Spinal cord (tissue), 10 donors: ENCODE measurements at places on chromosomes 7 and 10. TPM values are rescaled to one million over a fixed set of nuclear protein-coding genes. Genes with fewer than 3 reads are reported as not detected.

DNA sequence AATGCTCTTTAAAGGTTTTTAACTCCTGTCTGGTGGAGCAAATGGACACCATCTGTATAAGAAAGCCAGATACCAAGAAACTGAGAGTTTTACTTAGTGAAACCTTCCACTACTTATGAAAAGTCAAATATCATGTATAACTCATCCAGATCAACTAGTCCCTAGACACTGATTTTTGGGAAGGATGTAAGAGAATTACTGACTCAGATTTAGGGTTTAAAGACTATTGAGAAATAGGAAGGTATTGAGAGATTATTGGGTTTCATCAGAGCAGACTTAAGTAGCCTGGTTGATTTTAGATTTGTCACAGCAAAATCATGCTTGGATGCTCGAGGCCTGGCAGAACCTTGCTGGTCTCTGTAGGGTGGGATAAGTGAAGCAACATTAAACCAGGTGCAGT, 3.1 kb downstream of the CSTF2T start:
- DNase-seq = no peak
- peaks cover 15% of the 10 kb centered on the region for H3K36me3 ChIP-seq
- peaks cover 15% of the 10 kb centered on the region for H3K4me1 ChIP-seq
- H3K27me3 ChIP-seq = no peaks in the 10 kb centered on the region
- H3K27ac ChIP-seq = no peak overlapping the region

DNA sequence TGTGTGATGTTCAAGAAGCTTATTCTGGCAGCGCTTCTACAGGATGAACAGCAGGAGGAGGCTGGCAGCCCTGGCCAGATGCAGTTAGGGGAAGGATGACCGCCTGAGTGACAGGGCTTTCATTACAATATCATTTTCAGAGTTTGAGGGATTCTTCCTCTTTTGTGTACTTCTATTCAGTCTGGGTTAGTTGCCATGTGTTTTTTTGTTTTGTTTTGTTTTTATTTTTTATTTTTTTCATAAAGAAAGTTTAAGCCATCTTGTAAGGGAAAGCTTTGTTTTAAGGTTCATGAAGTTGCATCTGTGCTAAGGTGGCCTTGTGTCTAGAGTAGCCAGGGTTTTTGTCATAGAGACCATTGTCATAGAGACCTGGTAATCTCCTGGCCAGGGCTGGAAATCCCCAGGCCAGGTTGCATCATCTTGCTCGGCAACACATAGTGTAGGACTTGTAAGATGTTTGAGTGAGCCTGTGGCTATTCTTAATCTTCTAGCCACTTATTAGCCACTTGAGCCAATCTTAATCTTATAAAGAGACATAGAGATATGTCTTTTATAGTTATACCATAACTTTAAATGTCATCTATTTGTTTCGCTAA, 230.5 kb upstream of the TMEM229A start:
- no peaks in the 10 kb centered on the region for H3K27me3 ChIP-seq
- H3K4me1 ChIP-seq = no peaks in the 10 kb centered on the region
- DNase-seq = no peak
- H3K36me3 ChIP-seq = no peaks in the 10 kb centered on the region

DNA sequence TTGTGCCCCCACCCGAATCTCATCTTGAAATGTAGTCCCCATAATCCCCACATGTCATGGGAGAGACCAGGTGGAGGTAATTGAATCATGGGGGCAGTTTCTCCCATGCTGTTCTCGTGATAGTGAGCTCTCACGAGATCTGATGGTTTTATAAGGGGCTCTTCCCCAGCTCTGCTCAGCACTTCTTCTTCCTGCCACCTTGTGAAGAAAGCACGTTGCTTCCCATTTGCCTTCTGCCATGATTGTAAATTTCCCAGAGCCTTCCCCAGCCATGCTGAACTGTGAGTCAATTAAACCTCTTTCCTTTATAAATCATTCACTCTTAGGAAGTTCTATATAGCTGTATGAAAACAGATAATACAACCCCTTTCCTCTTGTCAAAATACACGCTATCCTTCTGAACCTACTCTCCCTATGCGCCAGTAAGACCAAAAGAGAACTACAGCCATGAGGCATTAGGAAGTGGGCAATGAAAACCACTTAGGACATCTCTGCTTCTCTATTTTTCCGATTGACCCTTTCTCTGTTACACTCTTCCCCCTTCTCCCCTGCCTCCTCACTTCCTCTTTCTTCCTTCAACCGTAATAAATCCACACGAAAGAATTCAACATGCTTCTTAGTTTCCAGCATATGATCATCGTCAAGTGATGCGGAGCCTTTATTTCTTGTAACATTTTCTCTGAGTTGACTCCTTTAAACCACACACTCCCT, 101.2 kb upstream of the WDR11 start:
- H3K36me3 ChIP-seq = no peaks in the 10 kb centered on the region
- H3K4me1 ChIP-seq = no peaks in the 10 kb centered on the region
- DNase-seq = no peak

DNA sequence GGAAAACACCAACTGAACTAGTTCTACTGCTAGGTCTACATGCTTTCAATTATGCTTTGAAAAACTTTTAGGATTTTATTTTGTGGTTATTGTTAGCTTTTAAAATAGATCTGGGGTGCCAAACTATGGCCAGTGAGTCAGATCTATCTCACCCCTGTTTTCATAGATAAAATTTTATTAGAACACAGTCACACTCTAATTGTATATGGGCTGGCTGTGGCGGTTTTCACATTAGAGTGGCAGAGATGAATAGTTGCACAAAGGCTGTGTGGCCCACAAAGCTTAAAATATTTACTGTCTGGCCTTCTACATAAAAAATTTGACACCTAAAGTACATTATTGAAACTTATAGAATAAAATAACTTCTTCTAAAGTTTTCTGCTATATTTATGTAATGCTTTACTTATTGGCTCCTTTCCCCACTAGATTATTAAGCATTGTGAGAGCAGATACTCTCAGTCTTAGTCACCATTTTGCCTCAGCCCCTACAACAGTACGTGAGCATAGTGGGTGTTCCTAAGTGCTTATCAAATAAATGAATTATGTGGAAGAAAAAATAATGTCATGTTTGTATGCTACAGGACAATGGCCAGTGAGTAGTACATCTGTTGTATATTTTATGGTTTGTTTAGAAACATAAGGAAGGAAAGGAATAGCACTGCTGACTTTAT, 5.4 kb upstream of the SUV39H2 start:
- peaks cover 6% of the 10 kb centered on the region for H3K4me1 ChIP-seq
- H3K27ac ChIP-seq = no peak overlapping the region
- DNase-seq = no peak
- peaks cover 8% of the 10 kb centered on the region for H3K36me3 ChIP-seq

GRCh38 chr10:35751347-35751746, 109.3 kb upstream of the FZD8 start:
- DNase-seq = no peak
- H3K27me3 ChIP-seq = no peaks in the 10 kb centered on the region
- H3K4me3 ChIP-seq = no peak overlapping the region
- H3K4me1 ChIP-seq = no peaks in the 10 kb centered on the region
- H3K27ac ChIP-seq = no peak overlapping the region

DNA sequence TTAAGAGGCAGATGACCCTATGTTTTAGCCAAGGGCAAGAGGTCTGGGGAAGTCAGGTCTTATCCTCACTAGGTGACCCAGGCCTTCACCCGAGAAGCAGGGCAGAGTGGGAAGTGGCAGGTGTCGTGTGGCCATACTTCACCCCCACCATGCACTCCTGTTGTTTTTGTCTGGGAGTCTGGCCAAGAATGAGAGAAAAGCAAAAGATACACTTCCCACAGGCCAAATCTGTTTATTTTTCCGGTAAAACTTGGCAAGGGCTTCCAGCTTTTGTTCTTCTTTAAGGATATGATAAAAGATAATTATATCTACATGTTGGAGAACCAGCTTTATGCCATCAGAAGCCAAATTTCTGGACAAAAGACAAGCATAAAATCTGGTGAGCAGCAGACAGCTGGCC, 137.4 kb upstream of the CDC14C start:
- H3K4me1 ChIP-seq = no peaks in the 10 kb centered on the region
- H3K27me3 ChIP-seq = no peaks in the 10 kb centered on the region
- H3K36me3 ChIP-seq = no peaks in the 10 kb centered on the region
- no peak for DNase-seq

- no peaks in the 10 kb centered on the region for H3K36me3 ChIP-seq
- no peak for DNase-seq
- H3K4me3 ChIP-seq = no peak overlapping the region
- no peaks in the 10 kb centered on the region for H3K27me3 ChIP-seq
- H3K4me1 ChIP-seq = no peaks in the 10 kb centered on the region
Measured at GRCh38 chr7:63044721-63045120, 953.9 kb upstream of the ZNF722 start.

DNA sequence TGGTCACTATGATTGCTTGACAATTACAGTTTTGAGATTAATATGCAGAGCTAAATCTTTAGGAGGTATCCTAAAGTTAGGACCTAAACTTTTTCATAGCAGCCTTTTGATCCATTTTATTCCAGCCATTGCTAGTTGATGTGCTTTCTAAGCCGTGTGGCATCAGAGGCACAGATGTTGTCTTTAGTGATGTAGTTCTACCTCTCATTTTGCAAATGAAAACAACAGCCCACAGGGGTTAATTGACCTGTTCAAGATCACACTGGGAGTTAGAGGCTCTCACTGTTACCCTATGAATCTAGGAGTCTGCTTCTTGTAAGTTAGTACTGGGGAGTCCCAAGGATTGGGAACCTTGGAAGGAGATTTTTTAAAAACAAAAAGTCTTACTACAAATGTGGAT, 10.6 kb downstream of the AUTS2 start:
- H3K4me1 ChIP-seq = no peaks in the 10 kb centered on the region
- peaks cover 2% of the 10 kb centered on the region for H3K27me3 ChIP-seq
- DNase-seq = no peak
- H3K27ac ChIP-seq = no peak overlapping the region

DNA sequence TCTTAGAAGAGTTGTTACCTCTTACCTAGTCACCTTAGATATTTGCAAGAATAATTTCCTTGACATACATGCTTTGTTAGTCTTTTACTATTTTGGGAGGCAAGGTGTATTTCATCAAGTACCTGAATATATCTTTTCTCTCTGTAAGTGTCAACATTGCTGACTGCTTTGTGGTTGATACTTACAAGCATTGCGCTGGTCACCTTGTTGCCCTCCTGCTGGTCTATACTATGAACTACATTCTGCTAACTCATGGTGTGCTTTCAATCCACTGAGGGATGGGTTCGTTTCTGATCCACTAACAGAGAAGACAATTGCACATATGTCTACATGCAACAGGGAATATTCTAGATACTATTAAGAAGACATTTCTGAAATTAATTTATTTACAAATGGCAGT, 837.8 kb upstream of the COBL start:
- no peaks in the 10 kb centered on the region for H3K4me1 ChIP-seq
- no peak overlapping the region for H3K27ac ChIP-seq

- H3K4me3 ChIP-seq = no peak overlapping the region
- H3K27me3 ChIP-seq = no peaks in the 10 kb centered on the region
- no peaks in the 10 kb centered on the region for H3K4me1 ChIP-seq
- H3K27ac ChIP-seq = no peak overlapping the region
- no peaks in the 10 kb centered on the region for H3K36me3 ChIP-seq
- DNase-seq = no peak
Measured at GRCh38 chr7:152000191-152000590, 25.3 kb upstream of the GALNT11 start.

- H3K36me3 ChIP-seq = no peaks in the 10 kb centered on the region
- H3K4me3 ChIP-seq = no peak overlapping the region
- no peak overlapping the region for H3K27ac ChIP-seq
- no peaks in the 10 kb centered on the region for H3K27me3 ChIP-seq
Measured at GRCh38 chr7:142733271-142733670, 16.0 kb upstream of the PRSS1 start.

- peaks cover 28% of the 10 kb centered on the region for H3K36me3 ChIP-seq
- peaks cover 31% of the 10 kb centered on the region for H3K4me1 ChIP-seq
- no peak within 1 kb of the TSS for H3K27ac ChIP-seq
- H3K4me3 ChIP-seq = peak within 1 kb of the TSS; percentile 40
Measured at GRCh38 chr7:954330-955238, at the start of gene ADAP1. TSS of gene ADAP1 (minus strand) at chr7:954680. CDS start at chr7:954477, 203 bp downstream.

DNA sequence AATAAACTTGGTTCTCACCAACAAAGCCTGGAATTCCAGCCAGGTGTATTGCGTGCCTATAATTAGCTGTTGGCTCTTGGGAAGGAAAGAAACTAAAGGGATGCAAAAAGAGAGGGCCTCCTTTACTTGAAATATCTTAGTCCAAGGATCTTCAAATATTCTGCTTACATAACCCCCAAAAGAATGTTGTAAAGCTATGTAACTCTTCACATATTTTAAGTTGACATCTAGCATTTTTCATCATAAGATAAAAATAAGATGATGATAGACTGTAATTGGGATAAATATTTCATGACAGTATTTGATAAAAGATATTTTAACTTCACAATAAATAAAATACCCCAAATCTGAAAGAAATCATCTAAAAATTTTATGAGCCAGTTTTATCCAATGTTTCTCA, 52.5 kb upstream of the SEPTIN7 start:
- no peaks in the 10 kb centered on the region for H3K27me3 ChIP-seq
- H3K27ac ChIP-seq = no peak overlapping the region
- no peak overlapping the region for H3K4me3 ChIP-seq
- no peaks in the 10 kb centered on the region for H3K4me1 ChIP-seq
- no peak for DNase-seq

GRCh38 chr7:158863611-158864506, 7.5 kb downstream of the DYNC2I1 start:
- peak overlapping the region; percentile 26 for H3K27ac ChIP-seq
- H3K4me3 ChIP-seq = peak overlapping the region; percentile 6
- DNase-seq = no peak
- peaks cover 22% of the 10 kb centered on the region for H3K4me1 ChIP-seq

GRCh38 chr7:29839921-29840320, 33.6 kb downstream of the WIPF3 start:
- peaks cover 2% of the 10 kb centered on the region for H3K36me3 ChIP-seq
- no peak for DNase-seq
- H3K27me3 ChIP-seq = no peaks in the 10 kb centered on the region
- H3K27ac ChIP-seq = no peak overlapping the region
- H3K4me1 ChIP-seq = peaks cover 7% of the 10 kb centered on the region

GRCh38 chr7:47336472-47337425, 245.2 kb downstream of the TNS3 start:
- no peak overlapping the region for H3K4me3 ChIP-seq
- peaks cover 3% of the 10 kb centered on the region for H3K36me3 ChIP-seq
- peak overlapping the region; percentile 72 for H3K27ac ChIP-seq
- no peak for DNase-seq
- no peaks in the 10 kb centered on the region for H3K27me3 ChIP-seq

The PTPN20 gene
- 20.0 TPM for total RNA-seq

The FAM25G gene
- total RNA-seq = not detected

The SLC29A4 gene
- total RNA-seq = 7.7 TPM

The CALHM1 gene
- 0.06 TPM for total RNA-seq

The SLC26A4 gene
- 1.3 TPM for total RNA-seq

The SLC26A3 gene
- not detected for total RNA-seq

The SSMEM1 gene
- not detected for total RNA-seq
